ENCODE measurements at places on chromosomes 1 and 21.

DNA sequence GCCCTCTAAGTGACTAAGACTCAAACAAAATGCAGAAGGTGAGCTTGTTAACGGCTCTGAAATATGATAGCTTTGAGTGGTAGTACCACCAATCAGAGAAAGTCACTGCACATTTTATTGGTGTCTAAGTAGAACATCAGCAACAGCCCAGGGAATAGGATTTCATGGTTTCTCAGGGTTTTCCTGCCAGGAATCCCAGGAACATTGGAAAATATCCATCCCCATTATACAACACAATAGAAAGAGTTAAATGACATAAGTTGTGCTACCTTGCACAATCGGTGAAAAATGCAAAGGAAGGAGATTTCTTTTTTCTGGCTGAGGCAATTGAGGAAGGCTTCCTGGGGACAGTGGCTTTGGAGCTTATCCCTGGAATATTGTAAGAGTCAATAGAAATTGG is 283.1 kb downstream of the HLX start:
- DNase-seq = no peak

- no peak for DNase-seq
These were observed 284.1 kb downstream of the BRINP3 start for GRCh38 chr1:190193508-190194115.

DNA sequence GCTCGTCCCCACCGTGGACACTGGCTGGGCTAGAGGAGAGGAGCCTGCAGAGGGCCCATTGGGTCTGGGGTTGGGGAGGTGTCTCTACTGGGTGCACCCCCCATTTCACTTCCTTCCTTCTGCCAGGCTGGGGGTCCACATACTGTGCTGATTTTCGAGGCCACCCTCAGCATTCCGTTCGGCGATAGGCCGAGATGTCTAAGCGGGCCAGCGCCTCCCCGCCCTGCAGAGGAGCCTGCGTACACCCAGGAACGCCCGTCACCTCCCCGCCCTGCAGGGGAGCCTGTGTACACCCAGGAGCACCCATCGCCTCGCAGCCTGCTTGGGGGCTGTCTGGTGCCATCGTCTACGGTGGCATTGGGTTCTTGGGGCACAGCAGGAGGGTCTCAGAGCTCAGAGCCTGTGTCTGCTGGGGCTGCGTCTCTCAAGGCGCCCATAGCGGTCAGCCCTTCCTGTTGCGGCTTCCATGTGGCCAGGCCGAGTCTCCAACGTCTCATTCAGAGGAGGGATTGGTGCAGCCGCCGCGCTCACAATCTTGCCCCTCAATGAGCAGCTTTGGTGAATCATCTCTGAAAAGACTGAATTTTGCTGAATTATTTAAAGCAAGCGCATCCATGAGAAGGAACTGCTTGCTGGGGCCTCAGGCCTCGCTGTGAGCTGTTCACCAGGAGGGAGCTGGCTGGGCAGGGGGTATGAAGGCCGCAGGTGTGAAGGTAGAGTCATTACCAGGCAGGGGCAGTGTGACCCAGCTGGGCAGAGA is 30.7 kb upstream of the AGPAT3 start:
- no peak for DNase-seq

DNA sequence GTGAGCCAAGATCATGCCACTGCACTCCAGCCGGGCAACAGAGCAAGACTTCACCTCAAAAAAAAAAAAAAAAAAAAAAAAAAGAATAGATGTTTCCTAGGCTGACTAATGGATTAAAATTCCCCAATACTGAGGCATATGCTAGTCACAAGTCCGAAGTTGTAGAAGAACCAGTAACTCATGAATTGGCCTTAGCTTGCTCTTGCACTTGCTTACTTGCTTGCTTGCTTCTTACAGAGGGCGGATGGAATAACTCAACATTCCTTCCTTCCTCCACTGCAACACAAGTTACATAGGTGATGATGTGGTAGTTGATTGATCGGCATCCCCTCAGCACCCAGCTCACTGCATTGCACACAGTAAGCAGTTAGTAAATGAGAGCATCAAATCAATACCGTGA is 2.8 kb upstream of the TARS2 start:
- DNase-seq = no peak

DNA sequence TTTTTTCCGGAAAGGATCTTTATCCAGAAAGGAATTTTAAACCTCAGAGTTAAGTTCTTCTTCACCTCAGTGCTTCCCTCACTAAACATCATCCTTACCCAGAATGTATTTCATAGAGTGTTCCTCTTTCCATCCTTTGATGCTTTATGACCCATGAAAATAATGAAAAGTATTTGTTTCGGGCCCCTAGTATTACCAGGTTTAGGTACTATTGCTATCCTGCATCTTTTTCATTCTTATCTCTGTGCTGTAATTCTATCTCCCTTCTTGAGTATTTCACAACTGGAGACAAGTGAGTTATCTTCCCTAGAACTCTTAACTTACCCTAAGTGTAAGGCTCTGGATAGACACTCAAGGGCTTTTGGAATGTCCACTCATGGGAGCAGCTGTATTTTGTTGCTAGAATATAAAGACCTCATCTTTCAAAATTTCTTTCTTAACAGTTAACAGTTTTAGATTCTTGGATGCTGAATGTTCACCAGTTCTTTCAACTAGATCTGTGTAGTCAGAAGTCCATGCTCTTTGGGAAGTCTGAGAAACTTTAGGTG is 26.2 kb downstream of the UCK2 start:
- no peak for DNase-seq

DNA sequence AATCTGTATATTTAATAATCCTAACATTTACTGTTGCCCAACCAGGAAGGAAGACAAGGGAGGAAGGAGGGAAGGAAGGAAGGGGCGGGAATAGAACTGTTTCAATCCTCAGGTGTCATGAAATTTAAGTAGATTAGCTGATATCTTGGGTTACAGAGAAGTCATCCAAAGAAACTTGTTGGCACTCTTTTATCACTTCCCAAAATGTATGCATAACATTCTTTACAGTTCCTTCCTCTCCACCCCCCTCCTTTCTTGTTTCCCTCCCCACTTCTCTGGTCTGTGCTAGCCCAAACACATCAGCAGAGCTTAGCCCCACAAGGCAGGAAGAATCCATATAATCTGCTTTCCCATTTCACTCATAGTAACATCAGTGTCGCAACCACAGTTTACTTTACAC is 110.9 kb downstream of the ESRRG start:
- no peak for DNase-seq

GRCh38 chr1:23108918-23109533 is 59.6 kb downstream of the LUZP1 start:
- DNase-seq = no peak

- no peak for DNase-seq
These were observed 203.1 kb upstream of the GALNT2 start for GRCh38 chr1:229863651-229864545.

- DNase-seq = no peak
These were observed 744.5 kb upstream of the BRINP3 start for GRCh38 chr1:191222206-191222605.

- no peak for DNase-seq
These were observed 280.7 kb downstream of the LMX1A start for GRCh38 chr1:165075725-165076370.

- DNase-seq = no peak
These were observed 270.2 kb downstream of the PTPRC start for GRCh38 chr1:198908995-198909394.

- no peak for DNase-seq
These were observed 306.5 kb downstream of the HHIPL2 start for GRCh38 chr1:222241410-222241809.

DNA sequence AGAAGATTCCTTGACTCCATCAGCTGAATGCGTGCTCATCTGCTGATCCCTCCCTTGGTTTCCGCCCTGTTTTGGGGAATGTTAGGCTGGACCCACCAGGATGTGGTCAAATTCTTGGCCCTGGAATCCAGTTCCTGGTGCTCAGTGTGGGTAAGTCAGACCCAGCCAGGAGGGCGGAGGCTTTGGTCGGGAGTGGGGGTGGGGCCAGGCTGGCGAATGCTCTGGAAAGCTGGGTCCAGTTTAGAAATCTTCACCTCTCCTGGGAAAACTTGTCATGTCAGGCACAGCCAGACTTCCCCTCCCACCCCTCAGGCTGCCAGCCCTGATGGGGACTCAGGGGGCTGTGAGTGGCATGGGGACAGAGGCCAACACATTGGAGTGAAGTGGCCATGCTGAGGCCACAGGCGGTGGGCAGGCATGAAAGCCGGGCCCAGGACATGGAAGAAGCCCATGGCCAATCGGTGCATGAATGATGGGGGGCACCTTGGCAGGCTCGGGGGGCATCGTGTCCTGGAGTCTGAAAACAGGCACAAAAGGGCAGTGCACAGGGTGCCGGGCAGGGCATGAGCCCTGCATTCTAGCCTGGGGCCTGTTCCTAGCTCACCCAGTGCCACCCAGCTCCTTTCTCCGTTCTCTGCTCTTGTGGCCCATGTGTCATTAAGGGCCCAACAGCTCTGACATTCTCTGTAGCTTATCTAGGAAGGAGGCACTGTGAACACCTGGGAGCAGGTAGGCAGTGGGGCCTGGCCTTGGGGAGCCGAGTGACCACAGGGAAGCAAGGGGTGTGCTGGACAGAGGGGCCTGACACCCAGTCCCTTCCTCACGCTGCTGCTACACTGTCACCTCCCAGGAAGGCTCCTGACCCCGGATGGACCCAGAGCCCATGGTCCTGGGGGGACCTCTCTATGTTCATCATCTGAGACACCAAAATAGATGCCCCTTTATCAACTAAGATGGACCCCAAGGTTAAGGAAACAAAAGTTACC is 14.6 kb upstream of the PADI1 start:
- DNase-seq = no peak

GRCh38 chr21:14869984-14870852 is 194.6 kb downstream of the NRIP1 start:
- DNase-seq = peak; percentile 29

GRCh38 chr1:110433213-110433612 is 17.7 kb upstream of the PROK1 start:
- no peak for DNase-seq

GRCh38 chr1:94627771-94628498 is 86.4 kb upstream of the F3 start:
- no peak for DNase-seq

DNA sequence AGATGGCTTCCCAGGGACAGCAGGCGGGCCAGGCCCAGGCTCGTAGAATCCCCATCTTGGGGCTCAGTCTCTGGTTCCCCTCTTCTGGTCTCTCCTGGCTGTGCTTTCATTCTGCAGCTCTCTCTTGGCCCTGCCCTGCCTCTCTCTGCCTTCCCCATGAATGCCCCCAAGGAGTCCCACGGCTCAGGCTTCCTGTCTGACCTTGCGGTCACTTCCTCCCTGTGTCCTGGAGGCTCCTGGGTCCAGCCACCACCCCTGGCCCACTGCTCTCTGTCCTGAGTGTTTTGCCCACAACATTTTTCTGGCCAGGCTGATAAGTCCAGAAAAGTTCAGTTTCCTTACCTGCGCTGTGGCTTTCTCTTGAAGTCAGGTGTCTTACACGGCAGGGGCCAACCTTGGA is 29.1 kb downstream of the PIGP start:
- no peak for DNase-seq

GRCh38 chr1:61680500-61680899 is 44.4 kb downstream of the TM2D1 start:
- DNase-seq = no peak

DNA sequence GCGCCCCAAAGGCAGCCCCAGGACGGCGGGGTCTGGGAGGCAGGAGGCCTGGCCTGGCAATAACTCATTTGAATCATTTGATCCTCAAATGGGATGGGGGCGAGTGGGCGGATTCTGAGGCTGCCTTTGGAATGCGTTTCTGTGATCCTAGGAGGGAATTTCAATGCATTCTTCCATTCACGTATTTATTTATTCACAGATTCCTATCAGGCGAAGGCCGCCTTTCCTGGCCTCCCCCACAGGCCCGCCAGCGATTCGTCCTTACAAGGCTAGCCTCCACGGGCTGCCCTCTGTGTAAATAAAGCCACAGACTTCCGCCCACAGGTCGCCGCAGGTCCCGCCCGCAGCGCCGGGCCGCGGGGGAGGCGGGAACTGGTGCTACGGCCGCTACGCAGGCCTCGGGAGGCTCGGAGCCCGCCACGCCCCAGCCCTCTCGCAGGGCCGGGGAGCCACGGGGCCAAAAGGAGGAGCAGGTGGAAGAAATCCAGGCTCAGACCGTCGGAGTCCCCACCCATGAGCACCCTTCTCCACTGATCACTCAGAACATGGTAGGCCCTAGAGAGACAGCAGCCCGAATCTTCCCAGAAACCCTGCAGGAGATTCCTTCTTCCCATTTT is 31.3 kb upstream of the JUN start:
- DNase-seq = peak; percentile 72

DNA sequence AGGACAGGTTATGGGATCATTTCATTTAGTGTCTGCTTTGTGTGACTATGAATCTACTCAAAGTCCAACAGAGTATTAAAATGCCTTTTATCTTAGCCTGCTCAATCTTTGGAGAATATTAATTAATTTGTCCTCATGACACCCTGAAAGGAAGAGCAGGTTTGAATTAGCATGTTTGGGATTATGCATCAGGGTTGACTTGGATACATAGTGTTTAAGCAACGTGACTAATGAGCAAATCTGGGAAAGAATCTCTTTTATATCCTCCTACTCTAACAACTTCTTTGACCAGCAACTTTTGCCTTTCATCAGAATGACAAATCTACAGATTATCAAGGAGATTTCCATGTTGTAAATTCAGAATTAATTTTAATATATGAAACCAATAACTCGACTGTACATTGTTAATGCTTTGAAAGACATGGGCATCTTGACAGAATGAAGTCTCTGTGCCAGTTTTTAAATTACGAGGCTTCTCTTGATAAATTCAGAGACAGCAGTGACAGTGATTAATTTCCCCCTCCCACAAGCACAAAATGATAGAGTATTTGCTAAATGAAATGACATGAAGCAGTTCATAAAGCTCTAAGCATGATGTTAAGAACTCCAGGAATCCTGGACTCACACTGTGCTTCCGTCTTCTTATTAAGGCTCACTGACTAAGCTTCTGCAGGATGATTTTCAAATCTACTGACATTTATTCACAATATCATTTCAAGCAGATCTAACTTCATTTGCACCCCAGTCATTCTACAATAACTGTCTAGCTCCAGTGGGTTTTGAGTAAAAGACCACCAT is 156.5 kb downstream of the PCNX2 start:
- DNase-seq = no peak

DNA sequence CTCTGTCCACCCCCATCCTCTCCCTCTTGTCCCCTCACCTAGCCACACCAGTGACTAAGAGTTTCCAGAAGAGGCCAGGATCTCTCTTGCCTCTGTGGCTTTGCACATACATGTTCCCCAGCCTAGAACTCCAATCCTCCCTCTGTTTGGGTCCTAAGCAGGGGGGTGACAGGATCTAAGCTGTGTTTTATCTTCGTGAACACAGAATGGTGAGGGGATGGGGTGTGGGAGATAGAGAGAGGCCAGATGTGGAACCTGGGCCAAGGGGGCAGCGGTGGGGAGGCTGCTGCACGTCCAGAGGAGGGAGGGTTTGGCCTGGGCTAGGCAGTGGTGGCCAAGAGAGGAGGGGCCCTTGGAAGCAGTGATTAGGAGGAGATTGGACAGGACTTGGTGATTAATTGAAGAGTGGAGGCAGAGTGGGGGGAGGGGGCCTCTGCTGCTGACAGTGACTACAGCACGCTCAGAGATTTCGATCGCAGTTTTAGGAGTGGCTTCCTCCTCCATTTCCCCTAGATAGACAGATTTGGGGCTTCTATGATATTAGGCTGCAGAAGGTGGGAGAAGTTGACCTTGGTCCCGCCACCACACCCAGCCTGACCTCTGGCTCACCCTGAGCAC is 17.1 kb upstream of the ADGRB2 start:
- no peak for DNase-seq

- DNase-seq = no peak
These were observed 9.2 kb upstream of the QSOX1 start for GRCh38 chr1:180145446-180145845.

Data from naive B cell (primary cell).